ENCODE measurements at places on chromosomes 12 and 14.

GRCh38 chr12:750366-751191, 1.8 kb upstream of the WNK1 start:
- no peak for DNase-seq

GRCh38 chr14:71194251-71194650, 287.0 kb downstream of the PCNX1 start:
- no peak for DNase-seq

- no peak for DNase-seq
Observed at GRCh38 chr12:24947541-24948419, 1.1 kb downstream of the BCAT1 start.

- DNase-seq: no peak
Observed at GRCh38 chr12:18146363-18146762, 56.4 kb upstream of the RERGL start.

GRCh38 chr12:85186236-85186635, 93.8 kb upstream of the ALX1 start:
- no peak for DNase-seq

- peak; percentile 63 for DNase-seq
Observed at GRCh38 chr14:52950410-52950897, 396 bp downstream of the FERMT2 start.

- no peak for DNase-seq
Observed at GRCh38 chr12:92540782-92541423, 161.9 kb upstream of the PLEKHG7 start.

GRCh38 chr12:22709292-22709691, 84.3 kb downstream of the ETNK1 start:
- no peak for DNase-seq
